CD4-positive, CD25-positive, alpha-beta regulatory T cell (primary cell): ENCODE measurements at places on chromosomes 5 and 9.

GRCh38 chr9:25636026-25636425 lies 42.2 kb downstream of the TUSC1 start:
- no peak for DNase-seq

DNA sequence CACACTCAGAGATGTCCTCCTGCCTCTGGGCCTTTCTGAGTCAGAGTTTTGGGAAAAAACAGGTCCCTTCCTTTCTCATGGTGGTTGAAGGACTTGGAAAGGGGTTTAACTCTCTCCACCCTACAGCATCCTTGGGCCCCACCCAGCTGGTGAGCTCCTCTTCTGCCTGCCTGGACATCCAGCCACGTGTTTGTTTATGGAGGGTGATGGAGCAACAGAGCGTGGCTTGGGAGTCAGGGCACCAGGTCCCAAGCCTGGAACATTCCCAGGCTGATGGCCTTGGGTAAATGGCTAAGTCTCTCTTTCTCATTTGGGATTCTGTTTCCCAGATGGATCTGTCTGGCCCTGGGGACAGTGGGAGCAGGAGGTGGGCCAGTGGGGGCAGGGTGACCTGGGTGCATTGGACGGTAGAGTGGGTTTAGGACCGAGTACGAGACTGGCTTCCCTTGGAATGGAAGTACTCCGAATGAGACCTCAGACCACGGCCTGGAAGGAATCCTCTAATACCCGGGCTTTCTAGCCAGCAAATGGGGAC lies 141.1 kb upstream of the IRX2 start:
- DNase-seq, result no peak

DNA sequence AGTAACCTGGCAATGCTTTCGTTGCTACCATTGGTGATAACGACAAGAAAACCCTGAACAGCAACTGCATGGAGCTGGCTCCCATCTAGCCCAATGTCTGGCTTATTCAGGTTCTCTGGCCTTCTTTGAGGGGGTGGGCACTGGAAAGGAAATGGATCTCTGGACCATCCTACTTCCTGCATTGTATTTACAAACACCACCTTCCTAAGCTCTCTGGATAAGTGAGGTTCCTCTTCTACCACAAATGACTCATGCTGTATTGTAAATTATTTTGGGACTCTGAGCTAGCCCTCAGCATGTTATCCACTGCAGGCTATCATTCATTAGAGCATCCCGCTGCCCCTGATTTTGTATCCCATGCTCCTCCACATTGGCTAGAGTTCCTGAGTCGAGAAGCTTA lies 136.9 kb upstream of the KLF9 start:
- no peak for DNase-seq

GRCh38 chr9:122294531-122294930 lies 29.8 kb downstream of the MRRF start:
- DNase-seq, result no peak

- no peak for DNase-seq
These were observed 32.3 kb downstream of the ARPC5L start for GRCh38 chr9:124894035-124894740.

GRCh38 chr9:126474206-126474765 lies 139.4 kb upstream of the LMX1B start:
- DNase-seq, result no peak

DNA sequence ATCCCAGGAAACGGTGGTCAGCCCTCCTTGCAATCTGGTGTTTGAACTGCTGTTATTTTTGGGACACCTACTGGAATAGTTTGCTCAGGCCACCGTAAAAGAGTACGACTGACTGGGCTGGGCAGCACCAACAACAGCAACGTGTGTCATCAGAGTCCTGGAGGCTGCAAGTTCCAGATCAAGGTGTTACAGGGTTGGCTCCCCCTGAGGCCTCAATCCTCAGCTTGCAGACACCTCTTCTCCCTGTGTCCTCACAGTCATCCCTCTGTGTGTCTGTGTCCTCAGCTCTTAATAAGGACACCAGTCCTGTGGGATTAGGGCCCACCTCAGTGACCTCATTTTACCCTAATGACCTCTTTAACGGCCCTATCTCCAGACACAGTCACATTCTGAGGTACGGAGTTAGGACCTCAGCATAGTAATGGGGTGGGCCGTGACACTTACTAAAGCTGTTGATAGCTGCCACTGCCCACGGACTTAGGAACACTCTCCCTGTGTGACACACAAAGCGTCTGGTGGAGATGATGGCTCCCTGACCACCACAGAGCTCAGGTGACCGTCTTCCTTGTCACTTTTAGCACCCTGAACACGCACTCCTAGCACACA lies 16.8 kb downstream of the GLT6D1 start:
- no peak for DNase-seq

DNA sequence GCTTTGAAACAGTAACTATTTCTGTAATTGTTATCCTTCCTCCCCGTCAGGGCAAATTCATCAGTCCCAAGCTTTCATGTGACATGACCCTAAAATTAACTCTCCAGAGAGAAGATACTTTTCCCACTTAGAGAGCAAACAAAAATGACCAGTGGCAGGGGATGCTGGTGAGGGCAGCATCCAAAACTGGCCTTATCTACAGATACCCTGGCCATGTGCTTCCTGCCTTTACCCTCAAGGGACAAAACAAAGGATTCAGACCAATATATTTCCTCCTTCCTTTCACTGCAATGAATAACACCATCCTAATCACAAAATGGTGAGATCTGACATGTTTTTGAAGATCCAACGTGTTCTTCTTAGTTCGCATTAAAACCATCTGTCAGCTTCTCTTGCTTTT lies 267.2 kb downstream of the MAN2A1 start:
- no peak for DNase-seq

- no peak for DNase-seq
These were observed 219.3 kb downstream of the KCNN2 start for GRCh38 chr5:114581136-114581535.

- DNase-seq, result peak; percentile 4
These were observed 278.4 kb downstream of the NSG2 start for GRCh38 chr5:174323878-174324281.

- no peak for DNase-seq
These were observed 106.7 kb downstream of the FOCAD start for GRCh38 chr9:20790721-20791120.

GRCh38 chr9:125467116-125467740 lies 205.6 kb downstream of the GAPVD1 start:
- DNase-seq, result no peak

GRCh38 chr9:86359151-86359879 lies 5.1 kb upstream of the TUT7 start:
- no peak for DNase-seq

DNA sequence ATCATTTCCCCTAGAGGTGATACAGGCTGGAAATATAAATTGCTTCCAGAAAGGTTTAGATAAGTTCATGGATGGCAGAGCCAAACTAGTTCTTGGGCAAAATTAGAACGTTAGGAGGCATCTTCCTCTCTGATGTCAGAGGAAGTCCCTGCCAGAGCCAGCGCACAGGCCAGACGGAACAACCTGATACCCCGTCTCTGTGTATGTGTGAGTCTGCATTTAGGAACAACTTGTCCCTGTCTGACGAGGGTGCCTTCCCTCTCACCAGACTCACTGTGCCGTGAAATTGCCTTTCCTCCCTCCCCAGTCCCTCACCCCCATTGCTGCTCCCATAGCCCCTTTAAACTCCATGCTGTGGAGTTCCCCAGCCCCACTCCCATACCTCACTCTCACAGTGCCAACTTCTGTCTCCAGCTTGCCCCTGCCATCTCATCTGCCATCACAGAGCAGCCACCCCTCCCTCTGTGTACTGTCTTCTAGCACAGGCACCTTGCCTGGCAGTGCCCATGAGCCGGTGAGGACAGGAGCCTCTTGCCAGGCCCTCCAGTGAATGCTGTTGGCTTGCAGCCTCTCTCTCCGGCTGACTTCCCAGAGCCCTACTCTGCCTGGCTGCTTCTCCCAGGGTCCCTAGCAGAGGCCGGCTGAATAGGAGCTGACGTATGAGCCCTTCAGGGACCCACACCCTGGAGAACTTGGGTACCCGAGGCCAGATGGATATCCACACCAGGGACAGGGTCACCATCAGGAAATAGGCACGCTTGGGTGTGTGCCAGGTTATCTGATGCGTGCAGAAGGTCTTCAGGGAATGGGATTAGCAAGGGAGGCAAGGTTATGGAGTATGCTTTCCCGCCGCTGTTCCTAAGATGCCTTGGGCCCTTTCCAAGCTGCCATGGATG lies 26.7 kb downstream of the UNC5A start:
- DNase-seq, result no peak

DNA sequence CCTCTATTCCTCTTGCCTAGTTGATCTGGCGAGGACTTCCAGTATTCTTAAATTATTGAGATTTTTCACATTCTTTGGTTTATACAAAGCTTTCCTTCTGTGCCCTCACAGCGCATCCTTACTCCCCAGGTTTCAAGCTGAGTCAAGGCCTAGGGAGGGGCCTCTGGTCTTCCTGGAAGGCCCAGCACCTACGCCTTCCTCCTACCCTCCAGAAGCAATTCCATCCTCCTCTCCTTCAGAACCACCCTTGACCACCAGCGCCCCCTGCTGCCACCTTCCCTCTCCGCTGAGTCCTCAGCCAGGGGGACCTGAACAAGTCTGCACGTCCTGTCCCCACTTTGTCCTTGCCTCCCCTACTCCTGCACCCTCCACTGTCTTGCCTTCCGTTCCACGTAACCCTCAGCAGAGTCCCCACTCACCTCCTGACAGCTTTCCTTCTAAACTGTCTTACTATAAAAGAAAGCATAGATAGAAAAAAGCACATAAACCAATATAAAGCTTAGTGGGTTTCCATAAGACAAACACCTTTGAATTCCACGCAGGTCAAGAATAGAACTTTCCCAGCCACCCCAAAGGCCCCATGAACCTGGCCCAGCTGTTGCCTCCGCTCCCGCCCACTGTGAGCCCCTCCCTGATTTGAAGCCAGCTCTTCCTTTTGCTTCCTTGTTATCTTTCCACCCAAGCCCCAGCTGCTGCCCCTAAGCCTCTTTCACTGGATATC lies 63.0 kb upstream of the CTSL start:
- DNase-seq, result no peak

DNA sequence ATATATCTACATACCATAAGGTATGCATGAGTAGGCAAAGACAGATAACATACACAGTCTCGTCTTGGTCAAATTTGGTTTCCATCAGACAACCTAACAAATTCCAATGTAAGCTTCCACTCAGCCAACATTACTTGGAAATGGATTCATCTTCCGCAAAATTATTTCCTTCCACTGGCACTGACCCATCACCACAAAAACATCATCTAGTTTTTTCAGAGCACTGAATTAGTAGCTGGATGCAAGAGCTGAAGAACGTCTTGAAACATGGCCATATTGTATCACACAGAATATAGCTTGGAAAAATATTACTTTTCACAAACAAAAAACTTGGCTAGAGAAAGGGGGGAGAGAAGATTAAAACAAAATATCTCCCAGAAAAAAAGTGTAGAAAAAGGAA lies 73.5 kb downstream of the EFNA5 start:
- no peak for DNase-seq

GRCh38 chr9:19231904-19232822 lies 1.7 kb downstream of the DENND4C start:
- DNase-seq, result no peak

- peak; percentile 44 for DNase-seq
These were observed 4.5 kb downstream of the DUSP1 start for GRCh38 chr5:172766287-172767108.

DNA sequence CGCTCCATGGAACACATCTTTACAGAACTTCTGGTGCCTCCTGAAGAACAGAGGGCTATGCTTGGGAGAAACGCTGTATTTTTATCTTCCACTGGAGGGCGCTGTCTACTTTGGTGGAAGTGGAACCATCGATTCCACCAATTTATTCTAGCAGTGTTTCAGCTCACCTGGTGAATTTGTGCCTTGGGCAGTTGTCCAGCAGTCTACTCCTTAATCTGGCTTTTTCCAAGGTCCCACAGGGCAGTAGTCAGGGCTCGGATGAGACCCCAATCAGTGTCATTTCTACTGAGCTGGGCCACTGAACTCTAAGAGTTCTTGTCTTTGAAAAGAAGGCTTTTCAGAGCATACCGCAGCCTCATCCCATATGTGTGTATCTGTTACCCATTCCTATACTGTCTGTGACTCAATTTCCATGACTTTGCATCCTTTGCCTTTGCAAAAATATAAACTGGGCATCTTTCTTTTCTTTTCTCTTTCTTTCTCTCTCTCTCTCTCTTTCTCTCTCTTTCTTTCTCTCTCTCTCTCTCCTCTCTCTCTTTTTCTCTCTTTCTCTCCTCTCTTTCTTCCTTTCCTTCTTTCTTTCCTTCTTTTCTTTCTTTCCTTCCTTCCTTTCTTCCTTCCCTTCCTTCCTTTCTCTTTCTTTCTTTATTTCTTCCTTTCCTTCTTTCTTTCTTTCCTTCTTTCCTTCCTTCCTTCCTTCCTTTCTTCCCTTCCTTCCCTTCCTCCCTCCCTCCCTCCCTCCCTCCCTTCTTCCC lies 138.4 kb upstream of the ZNF618 start:
- peak; percentile 15 for DNase-seq

- no peak for DNase-seq
These were observed 100.4 kb downstream of the PDE4D start for GRCh38 chr5:59792983-59793585.

GRCh38 chr5:2847608-2848007 lies 96.1 kb upstream of the IRX2 start:
- no peak for DNase-seq
